ENCODE measurements at places on chromosomes 11 and 22.

- DNase-seq: no peak
Measured at GRCh38 chr11:18737642-18738041, 11.7 kb upstream of the IGSF22 start.

- no peak for DNase-seq
Measured at GRCh38 chr22:29212743-29213142, 7.0 kb downstream of the EMID1 start.

- no peak for DNase-seq
Measured at GRCh38 chr11:13141731-13142709, 132.9 kb downstream of the RASSF10 start.

DNA sequence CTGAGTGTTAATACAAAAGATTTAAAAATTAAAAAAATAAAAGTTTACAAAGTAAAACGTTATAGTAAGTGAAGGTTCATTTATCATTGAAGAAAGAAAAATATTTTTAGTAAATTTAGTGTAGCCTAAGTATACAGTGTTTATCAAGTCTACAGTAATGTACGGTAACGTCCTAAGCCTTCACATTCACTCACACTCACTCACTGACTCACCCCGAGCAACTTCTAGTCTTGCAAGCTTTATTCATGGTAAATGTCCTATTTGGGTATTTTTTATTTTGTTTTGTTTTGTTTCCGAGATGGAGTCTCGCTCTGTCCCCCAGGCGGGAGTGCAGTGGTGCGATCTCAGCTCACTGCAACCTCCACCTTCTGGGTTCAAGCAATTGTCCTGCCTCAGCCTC lies 8.8 kb downstream of the CASTOR1 start:
- DNase-seq: no peak
